ENCODE measurements at places on chromosomes 6 and 20.
A peak's percentile ranks its signal among the peaks of the same experiment; 100 is the strongest.

GRCh38 chr20:53918020-53918311, 152.4 kb downstream of the BCAS1 start:
- DNase-seq: no peak

- DNase-seq: no peak
These were observed 459.6 kb upstream of the SOX4 start for GRCh38 chr6:21133901-21134300.

DNA sequence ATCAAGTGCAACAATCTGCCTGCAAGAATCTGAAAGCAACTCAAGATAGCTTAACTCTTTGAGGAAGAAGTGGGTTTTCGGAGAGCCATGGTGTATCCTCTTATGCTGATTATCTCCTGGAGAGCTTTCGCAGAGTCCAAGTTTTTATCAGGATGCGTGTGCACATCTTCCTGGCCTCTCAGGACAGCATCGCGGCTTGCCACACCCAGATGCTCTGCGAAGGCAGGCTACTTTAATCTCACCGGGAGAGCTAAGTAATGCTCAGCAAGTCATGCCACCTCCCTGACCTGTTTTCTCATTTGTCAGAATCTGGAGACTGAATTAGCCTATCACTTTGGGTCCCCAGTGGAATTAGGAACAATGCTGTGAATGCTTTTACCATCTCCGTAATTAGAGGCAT, 52.9 kb downstream of the TTI1 start:
- DNase-seq: no peak

DNA sequence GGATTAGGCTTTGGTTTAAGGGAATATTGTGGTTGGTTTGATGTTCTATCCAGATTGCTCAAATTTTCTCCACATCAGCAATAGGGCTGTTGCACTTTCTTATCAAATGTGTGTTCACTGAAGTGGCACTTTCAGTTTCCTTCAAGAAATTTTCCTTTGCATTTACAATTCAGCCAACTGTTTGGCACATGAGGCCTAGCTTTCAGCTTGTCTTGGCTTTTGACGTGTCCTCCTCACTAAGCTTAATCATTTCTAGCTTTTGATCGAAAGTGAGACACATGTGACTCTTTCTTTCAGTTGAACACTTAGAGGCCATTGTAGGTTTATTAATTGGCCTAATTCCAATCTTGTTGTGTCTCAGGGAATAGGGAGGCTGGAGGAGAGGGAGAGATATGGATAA, 104.8 kb downstream of the FLRT3 start:
- no peak for DNase-seq

- DNase-seq: no peak
These were observed 39.3 kb upstream of the IL20RA start for GRCh38 chr6:137084090-137084489.

- no peak for DNase-seq
These were observed 47.5 kb downstream of the EYA4 start for GRCh38 chr6:133288662-133289061.

DNA sequence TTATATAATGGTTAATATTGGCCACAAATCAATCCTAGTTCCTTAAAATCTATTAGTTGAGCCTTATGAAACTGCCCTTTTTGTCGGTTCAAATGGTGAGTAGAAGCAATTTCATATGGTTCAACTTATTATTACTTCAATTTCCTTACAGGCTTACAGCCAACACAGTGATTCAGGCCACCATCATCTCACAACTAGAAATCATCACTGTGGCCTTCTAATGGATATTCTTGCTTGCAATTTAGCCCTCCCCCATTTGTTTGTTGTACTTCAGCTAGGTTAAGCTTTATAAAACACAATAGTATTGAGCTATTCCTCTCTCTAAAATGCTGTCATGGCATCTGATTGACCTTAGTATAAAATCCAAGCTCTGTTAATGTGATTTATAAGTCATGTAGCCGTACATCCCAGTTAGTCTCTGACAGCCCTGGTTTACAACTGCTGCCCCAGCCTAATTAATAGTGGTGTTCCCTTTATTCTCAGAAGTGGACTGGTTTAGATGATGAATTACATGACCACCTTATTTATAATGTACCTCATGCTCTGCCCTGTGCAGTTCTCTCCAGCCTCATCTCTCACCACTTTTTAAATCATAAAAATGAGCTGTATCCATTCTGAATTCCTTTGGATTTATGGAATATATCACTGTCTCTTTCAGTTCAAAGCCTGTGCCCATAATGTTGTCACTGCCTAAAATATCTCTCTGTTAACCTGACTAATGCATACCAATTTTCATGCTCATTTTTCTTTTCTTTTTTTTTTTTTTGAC, 36.7 kb downstream of the LAMA2 start:
- no peak for DNase-seq

GRCh38 chr6:15510536-15511247, 152.1 kb downstream of the DTNBP1 start:
- no peak for DNase-seq

DNA sequence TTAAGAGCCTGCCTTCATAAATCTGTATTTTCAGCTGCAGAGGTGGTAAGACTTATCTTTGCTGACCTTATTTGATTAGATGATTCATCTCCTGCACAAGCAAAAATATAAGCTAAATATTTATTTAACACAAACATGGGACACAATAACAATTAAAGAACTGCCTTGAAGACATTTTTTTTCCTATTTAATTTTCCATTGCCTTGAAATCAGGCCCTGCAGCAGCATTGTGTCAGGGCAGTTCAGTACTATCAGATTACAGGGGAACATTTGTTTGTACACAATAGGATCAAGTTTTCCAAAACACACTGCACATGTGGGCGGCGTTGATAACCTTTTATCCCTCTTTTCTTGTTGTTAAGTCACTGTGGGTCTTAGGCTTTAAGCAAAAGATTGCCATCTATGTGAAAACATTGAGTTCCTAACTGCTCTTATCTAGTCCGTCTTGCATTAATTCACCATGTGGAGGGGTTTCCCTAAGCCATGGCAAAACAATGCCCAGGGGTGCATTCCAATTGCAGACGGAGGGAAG, 7.4 kb downstream of the ADGRF5 start:
- DNase-seq: no peak

DNA sequence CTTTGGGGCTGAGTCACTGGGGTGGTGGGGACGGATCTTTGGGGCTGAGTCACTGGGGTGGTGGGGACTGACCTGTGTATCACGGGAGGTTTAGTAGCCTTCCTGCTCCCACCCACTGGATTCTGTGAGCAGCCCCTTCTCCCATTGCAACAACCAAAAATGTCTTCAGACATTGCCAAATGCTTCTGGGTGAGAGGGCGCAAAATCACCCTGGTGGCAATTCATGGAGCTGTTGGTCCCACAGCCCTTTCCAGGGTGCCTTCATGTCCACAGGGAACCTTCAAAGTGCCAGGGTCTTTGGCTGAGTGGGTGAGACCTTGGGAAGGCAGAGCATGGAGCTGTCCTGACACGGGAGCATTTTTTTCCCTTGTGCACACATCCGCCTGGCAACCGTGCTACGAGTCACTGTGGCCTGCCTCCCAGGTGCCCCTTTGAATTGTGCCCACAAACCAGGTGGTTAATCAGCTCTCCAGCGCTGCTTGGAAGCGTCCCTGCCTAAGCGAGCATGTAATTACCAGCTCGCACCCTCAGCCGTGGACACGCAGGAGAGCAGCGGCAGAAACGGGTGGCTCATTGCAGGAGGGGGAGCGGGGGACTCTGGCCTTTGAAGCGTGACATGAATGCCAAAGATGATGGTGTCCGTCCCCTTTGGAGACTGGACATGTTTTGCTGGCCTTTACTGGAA, 27.4 kb upstream of the APCDD1L start:
- DNase-seq: no peak

DNA sequence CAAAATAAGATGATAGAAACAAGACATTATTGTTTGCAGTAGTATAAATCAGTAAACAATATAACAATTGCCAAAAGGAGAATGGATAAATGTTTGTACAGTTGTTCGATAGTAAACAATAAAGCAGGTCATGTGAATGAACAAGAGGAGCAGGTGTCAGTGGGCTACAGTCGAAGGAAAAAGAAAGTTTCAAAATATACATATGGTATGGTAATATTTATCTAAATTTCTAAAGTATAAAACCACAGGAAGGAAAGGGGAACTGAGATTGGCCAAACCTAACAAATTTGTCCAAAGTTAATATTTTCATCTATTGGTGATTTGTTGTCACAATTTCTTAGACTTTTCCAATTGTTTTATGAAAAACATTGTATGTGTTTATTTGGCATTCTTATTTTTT, 110.9 kb downstream of the SH3BGRL2 start:
- DNase-seq: no peak

DNA sequence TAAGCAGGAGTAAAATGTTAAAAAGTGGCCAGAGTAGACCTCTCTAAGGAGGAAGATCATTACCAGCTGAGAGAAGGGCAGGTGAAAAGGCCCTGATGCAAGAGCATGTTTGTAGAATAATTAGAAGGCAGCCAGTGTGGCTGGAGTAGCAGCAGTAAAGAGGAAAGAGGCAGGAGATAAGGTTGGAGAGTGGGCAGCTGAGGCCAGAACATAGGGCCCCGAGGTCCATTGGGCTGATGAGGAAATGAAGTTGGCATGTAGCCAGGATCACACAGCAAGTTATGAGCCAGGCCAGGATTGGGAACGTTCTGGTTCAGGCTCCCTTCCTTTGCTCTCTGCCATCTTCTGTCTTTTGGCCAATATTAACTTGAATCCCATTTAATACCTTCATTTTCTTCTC, 51.6 kb downstream of the RALY start:
- no peak for DNase-seq

DNA sequence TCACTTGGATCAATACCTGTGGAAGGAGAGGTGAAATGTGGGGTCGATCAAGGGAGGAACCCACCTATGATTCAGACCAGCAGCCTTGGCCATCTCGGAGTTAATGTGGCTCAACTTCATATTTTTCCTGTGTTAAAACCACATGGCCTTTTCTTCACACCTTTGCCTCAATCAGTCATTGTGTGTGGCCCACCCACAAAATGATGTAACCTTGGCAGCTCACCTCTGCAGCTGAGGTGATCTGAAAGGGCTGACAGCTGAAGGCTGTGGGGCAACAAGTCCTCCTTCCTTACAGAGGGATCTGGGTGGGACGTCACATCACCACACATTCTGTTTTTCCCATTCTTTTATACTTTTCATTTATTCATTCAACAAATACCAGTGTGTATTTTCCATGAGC, 357.1 kb upstream of the HSF2 start:
- DNase-seq: no peak

DNA sequence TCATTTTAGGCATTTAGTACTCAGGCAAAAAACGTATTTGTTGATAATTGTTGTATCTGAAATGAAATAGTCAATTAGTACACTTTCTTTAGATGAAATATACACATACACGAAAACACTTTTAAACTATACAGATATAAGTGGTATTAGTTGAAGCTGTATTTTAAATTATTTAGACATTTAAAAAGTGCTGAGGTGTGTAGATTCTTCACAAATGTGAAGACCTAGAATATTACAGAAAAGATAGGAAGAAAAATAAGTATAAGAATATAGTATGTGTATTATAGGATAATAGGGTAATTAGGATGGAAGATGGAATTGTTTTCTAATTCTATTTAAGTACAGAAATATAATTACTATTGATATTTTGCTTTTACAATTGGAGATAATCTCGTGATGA, 4.6 kb downstream of the ZFAND3 start:
- no peak for DNase-seq

GRCh38 chr20:10985536-10985935, 311.7 kb upstream of the JAG1 start:
- no peak for DNase-seq

GRCh38 chr6:44593539-44593944, 206.0 kb downstream of the CDC5L start:
- peak; percentile 49 for DNase-seq

DNA sequence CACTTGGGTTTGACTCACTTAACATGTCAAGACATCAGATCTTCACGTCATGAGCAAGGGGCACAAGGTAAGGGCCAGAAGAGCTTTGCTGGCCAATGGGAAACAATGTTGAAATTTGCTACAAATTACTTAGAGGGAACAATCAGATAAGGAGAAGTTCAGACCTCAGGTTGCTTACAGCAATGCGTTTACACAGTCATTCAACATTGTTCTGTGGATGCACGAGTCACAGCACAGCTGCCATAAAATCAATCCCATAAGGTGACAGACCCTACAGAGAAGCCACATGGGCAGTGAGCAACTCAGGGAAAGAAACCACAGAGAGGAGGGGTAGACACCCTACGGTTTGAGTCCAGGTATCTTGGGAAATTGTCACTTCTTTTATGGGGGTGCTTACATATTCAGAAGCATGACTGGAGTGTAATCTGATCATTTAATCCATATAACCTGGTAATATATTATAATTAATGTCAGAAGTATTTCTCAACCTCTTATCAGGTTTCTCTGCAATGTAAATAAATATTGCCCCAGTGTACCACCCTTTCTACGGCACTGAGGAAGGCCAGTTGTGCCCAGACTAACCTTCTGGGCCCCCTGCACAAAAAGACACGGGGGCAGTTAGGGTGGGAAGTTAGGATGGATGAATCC, 2.3 kb upstream of the SLC22A2 start:
- no peak for DNase-seq

- peak; percentile 61 for DNase-seq
These were observed 38.1 kb downstream of the GNAS start for GRCh38 chr20:58890518-58891085.

- DNase-seq: no peak
These were observed 368.4 kb upstream of the MAN1A1 start for GRCh38 chr6:119717942-119718341.

- no peak for DNase-seq
These were observed 3.1 kb downstream of the GMDS start for GRCh38 chr6:2242311-2242710.

GRCh38 chr6:63186970-63187369, 24.3 kb upstream of the FKBP1C start:
- DNase-seq: no peak

DNA sequence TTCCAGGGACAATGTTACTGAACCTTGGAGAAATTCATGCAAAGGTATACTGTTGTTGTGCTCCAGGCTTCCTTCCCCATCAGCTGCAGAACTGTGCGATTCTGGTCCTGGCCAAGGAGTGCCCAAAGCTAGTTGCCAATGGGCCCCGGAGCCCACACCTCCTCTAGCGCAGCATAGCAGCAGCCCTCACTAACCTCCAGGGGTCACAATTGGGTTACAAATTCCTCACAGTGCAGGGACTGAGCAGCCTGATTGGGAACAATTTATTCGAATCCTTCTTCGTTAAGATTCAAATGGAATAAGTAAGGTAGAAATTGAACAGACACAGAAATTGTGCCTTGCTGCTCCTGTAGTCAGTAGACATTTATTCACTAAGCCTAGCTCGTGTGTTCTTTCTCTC, 284.9 kb downstream of the PRKN start:
- DNase-seq: no peak

- no peak for DNase-seq
These were observed 36.6 kb upstream of the BTN3A2 start for GRCh38 chr6:26328265-26328844.

DNA sequence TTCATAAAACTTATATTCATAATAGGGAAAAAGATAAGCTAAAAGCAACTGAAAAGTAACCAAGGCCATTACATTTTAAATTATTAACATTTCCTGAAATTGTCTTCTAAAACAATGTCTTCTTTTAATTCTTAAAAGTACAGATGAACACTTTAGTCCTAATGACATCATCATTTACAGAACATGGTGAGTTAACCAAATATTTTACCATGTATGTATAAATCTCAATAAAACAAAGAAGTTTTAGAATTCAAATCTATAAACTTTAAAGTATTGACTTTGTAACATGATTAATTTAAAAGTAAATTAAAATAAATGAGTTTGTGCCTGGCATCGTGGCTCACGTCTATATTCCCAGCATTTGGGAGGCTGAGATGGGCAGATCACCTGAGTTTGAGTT, 125.9 kb upstream of the PRSS16 start:
- no peak for DNase-seq

- DNase-seq: no peak
These were observed 475.2 kb upstream of the MARCKS start for GRCh38 chr6:113381959-113382358.

GRCh38 chr20:44460795-44461141, 14.9 kb upstream of the TTPAL start:
- no peak for DNase-seq

Data from stimulated activated CD8-positive, alpha-beta memory T cell treated with anti-CD3 and anti-CD28 coated beads, Interleukin-15, amount 100 ng/mL, for 48 hours (primary cell).